Effector memory CD8-positive, alpha-beta T cell (primary cell): ENCODE measurements at places on chromosomes 2 and 18.

DNA sequence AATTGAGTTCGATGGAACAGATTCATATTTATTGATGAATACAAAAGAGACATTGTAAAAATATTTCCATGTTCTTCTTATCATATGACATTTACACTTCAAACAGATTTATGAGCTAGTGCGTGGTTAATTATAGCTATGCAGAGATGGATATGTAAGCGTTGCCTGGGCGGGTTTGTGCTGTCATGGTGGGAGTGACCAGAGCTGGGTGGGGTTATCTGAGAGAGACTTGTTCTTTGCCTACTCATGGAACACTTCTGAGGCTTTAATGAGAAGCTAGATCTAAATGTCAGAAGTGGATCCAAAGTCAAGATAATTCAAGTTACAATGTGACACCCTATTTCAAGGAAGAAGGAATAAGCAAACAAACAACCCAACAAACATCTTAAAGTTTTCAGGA is 162.3 kb upstream of the ZEB2 start:
- H3K27me3 ChIP-seq, result no peaks in the 10 kb centered on the region
- no peaks in the 10 kb centered on the region for H3K4me1 ChIP-seq

DNA sequence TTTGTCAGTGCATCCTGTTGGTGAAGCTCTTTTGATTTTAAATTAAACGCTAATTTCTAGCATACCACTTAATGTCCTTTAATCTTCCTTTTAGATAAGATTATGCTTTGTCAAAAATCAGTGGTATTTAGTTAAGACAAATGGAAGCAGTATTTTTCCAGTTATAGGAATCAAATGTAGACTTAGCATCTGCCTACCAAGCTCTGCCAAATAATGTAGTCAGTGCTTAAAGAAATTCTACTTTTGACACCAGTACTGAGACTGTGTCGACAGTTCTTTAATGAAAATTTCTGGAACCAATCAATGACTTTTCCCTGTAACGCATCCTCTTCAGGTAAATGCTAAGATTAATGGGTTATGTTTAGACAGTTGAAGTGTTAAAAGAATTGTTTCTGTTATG is 803.3 kb upstream of the FAM98A start:
- no peaks in the 10 kb centered on the region for H3K27me3 ChIP-seq
- no peak overlapping the region for H3K4me3 ChIP-seq
- no peak overlapping the region for H3K27ac ChIP-seq
- no peak for DNase-seq
- H3K36me3 ChIP-seq, result no peaks in the 10 kb centered on the region

DNA sequence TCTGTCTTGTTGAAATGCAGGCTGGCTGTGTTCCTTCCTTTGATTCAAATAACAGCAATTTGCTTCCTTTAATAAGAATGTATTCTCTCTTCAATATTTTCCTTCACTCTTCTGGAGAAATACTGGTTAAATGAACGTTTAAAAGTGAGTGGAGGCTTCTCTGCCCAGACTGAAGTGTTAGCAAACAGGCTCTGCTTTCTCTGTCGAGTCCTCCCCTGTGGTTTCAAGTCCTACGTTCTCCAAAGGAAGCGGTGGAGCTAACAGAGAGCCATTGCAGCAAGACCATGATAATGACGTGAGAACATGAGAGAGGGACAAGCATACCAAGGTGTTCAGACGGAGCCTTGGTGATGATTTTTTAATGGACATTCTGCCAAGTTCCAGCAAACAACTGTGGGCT is 26.2 kb upstream of the PID1 start:
- H3K27me3 ChIP-seq, result no peaks in the 10 kb centered on the region
- H3K4me3 ChIP-seq, result no peak overlapping the region
- no peaks in the 10 kb centered on the region for H3K36me3 ChIP-seq
- no peaks in the 10 kb centered on the region for H3K4me1 ChIP-seq

- H3K27ac ChIP-seq, result no peak overlapping the region
- no peak for DNase-seq
These were observed 136.1 kb upstream of the TTC39C start for GRCh38 chr18:23878336-23878900.

- H3K27ac ChIP-seq, result no peak overlapping the region
- no peak for DNase-seq
- H3K27me3 ChIP-seq, result peaks cover 4% of the 10 kb centered on the region
These were observed 137.0 kb downstream of the DNAH6 start for GRCh38 chr2:84653302-84653701.

- H3K27ac ChIP-seq, result no peak overlapping the region
- DNase-seq, result no peak
- no peaks in the 10 kb centered on the region for H3K4me1 ChIP-seq
- H3K4me3 ChIP-seq, result no peak overlapping the region
- H3K27me3 ChIP-seq, result no peaks in the 10 kb centered on the region
- no peaks in the 10 kb centered on the region for H3K36me3 ChIP-seq
These were observed 513.6 kb upstream of the LRRTM4 start for GRCh38 chr2:78035804-78036203.

DNA sequence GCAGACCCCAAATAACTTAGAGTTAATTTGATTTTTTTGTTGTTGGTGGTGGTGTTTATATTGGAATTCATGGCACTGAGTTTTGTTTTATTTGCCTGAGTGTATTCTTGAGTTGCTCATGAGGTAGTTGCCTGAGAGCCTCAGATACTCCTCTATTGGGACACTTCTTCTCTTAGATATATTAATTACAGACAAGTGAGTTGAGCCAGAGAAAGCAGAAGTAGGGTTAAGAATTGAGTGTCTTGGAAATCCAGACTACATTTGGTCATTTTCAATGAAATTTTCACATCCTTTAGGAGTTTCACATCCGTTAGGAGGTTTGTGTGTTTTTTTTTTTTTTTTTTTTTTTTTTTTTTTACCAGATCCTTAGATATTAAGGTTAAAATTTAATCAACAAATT is 29.0 kb downstream of the FMNL2 start:
- peaks cover 22% of the 10 kb centered on the region for H3K27me3 ChIP-seq
- H3K4me1 ChIP-seq, result no peaks in the 10 kb centered on the region
- H3K27ac ChIP-seq, result no peak overlapping the region

- no peak overlapping the region for H3K4me3 ChIP-seq
- DNase-seq, result no peak
- no peak overlapping the region for H3K27ac ChIP-seq
These were observed 43.0 kb downstream of the EFEMP1 start for GRCh38 chr2:55880416-55881143.

DNA sequence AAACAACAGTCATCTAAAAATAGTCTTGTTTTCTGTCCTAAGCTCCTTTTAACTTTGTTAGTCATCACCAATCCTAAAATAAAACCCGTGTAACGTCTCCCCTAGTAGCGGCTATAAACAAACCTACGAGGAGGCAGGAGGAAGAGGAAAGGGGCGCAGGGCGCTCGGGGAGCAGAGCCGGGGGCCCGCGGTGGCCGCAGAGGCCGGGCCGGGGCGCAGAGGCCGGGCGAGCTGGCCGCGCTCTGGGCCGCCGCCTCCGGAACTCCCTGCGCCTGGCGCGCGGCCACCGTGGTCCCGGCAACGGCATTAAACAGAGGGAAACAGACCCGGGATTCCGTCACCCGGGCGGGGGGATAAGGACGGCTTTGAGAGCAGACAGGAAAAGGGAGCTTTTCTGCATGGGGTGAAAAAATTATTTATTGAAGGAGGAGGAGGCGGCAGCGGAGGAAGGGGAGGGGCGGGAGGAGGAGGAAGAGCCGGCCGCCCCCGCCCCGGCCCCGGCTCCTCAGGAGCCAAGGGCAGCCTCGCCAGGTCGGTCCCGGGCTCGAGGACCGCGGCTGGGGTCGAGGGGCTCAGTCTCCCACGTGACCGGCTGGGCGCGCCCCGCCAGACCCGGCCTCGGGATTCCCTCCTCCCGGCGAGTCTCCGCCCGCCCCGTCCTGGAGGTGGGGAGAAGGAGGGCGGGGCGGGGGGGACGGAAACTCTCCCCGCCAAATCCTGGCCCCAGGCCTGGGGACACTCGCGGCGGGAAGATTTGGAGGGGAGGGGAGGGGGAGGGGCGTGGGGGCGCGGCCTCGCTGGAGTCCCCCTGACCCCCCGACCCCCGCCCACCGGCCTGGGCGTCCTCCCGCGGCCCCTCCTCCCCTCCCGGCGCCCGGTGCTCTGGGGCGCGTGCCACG is 1.8 kb upstream of the NFATC1 start:
- H3K4me1 ChIP-seq, result peaks cover 9% of the 10 kb centered on the region
- H3K4me3 ChIP-seq, result peak overlapping the region; percentile 88
- H3K36me3 ChIP-seq, result peaks cover 18% of the 10 kb centered on the region
- no peak for DNase-seq

- H3K4me1 ChIP-seq, result no peaks in the 10 kb centered on the region
- no peak for DNase-seq
- H3K36me3 ChIP-seq, result no peaks in the 10 kb centered on the region
- H3K27ac ChIP-seq, result no peak overlapping the region
These were observed 30.7 kb downstream of the INO80C start for GRCh38 chr18:35466815-35467623.

DNA sequence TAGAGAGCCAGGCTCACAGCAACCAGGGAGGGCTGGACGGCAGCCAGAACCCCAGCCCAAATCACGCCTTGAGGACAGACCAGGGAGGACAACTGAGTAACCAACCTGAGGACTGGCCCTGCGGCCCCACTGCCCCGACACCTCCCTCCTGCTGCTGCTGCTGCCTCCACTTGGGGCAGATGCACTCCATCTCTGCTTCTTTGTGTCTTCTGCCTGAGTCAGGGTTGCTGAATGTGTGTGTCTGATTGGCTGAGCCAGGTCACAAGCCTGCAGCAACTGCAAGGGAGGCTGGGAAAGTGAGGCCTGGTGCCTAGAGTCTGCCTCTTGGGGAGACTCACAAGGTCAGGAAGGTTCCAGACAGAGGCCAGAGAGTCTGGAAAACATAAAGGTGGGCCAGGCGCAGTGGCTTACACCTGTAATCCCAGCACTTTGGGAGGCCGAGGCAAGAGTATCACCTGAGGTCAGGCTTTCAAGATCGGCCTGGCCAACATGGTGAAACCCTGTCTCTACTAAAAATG is 83.4 kb downstream of the ZFP36L2 start:
- DNase-seq, result no peak
- H3K4me1 ChIP-seq, result peaks cover 41% of the 10 kb centered on the region
- peaks cover 16% of the 10 kb centered on the region for H3K36me3 ChIP-seq
- H3K27me3 ChIP-seq, result no peaks in the 10 kb centered on the region

GRCh38 chr2:134087371-134087921 is 166.4 kb upstream of the MGAT5 start:
- DNase-seq, result no peak
- peaks cover 36% of the 10 kb centered on the region for H3K27me3 ChIP-seq
- H3K27ac ChIP-seq, result no peak overlapping the region

GRCh38 chr2:130972410-130972809 is 120.8 kb downstream of the FAM168B start:
- no peak overlapping the region for H3K4me3 ChIP-seq
- peak overlapping the region; percentile 47 for H3K27ac ChIP-seq
- H3K36me3 ChIP-seq, result no peaks in the 10 kb centered on the region
- no peak for DNase-seq

GRCh38 chr2:96934831-96935540 is 51.4 kb downstream of the FAM178B start:
- peak overlapping the region; percentile 19 for H3K27ac ChIP-seq
- DNase-seq, result no peak
- peaks cover 6% of the 10 kb centered on the region for H3K36me3 ChIP-seq
- no peaks in the 10 kb centered on the region for H3K27me3 ChIP-seq
- H3K4me1 ChIP-seq, result peaks cover 22% of the 10 kb centered on the region

DNA sequence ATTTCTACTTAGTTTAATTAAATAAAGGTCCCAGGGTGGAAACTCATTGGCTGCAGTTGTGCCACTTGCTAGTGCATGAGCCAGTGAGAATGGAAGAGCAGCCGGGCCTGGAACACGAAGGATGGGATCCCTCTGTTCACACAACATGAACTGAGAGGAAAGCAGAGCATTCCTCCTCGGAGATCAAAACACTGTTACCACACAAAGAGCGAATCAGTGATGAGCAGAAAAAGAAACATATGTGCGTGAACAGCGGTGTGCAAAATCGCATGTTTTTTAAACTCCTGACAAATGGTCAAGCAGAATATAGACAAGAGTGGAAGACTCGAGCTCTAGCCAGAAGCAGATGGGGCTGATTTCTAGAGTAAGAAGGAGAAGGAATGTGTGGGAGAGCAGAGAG is 28.4 kb upstream of the ANKRD44 start:
- peak overlapping the region; percentile 5 for H3K27ac ChIP-seq
- DNase-seq, result no peak
- no peak overlapping the region for H3K4me3 ChIP-seq
- H3K27me3 ChIP-seq, result no peaks in the 10 kb centered on the region
- no peaks in the 10 kb centered on the region for H3K36me3 ChIP-seq
- H3K4me1 ChIP-seq, result no peaks in the 10 kb centered on the region

DNA sequence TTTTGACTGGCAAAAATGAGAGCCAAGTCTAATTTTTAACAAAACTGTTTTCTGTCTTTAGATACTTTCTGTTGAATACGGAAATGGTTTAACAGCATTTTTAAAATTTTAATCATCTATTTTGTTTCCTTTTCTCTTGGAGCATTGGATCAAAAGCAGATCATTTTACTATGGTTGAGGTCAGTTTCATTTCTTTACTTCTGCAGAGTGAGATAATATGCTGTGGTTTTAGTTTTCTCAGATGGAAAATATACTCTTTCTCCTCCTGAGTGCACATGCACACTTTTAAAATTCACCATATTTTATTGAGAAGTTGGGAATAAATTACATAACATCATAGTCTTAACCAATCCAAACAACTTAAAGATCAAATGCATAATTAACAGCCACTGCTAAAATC is 283.3 kb downstream of the SLC8A1 start:
- no peaks in the 10 kb centered on the region for H3K36me3 ChIP-seq
- no peak overlapping the region for H3K4me3 ChIP-seq
- no peak for DNase-seq
- no peaks in the 10 kb centered on the region for H3K4me1 ChIP-seq

DNA sequence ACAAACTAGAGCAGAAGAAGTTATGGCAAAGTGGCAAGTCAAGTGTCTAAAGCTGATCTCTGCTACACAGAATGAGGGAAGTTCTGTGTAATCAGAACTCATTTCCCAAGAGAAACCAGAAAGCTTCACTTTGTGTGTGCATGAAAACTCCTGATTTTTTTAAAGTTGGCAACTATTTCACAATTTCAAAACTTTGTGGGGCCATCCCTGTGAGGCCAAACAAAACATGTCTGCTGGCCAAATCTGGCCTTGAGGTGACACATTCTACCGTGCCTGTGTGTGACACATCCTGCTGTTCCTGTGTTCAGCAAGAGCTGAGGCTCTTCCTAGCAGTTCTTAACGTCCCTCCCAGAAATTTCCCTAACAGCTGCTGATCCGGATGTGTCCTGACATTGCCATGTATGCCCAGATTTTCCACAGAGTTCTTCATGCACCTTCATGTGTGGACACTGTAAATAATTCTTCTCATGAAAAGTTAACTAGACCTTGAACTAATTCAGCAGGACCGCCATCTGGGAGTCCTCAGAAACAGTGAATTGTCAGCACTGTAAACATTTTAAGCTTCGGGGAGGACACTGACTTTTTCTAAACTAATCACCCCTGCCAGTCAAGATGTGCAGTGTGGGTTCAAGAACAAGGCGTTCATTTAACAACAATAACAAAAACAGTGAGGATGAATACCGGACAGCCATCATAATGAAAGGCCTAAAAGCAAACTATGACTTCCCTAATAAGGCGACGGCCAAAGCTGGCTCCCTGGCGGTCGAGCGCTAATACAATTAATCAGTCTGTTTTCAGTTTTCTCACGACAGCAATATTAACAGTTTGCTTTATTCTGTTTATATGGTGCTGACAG is 99.0 kb downstream of the PLEKHM3 start:
- H3K4me1 ChIP-seq, result peaks cover 5% of the 10 kb centered on the region
- no peaks in the 10 kb centered on the region for H3K27me3 ChIP-seq
- no peak for DNase-seq
- no peak overlapping the region for H3K27ac ChIP-seq
- no peak overlapping the region for H3K4me3 ChIP-seq
- peaks cover 16% of the 10 kb centered on the region for H3K36me3 ChIP-seq
